ENCODE measurements at places on chromosomes 7 and 10. TPM values are rescaled to one million over a fixed set of nuclear protein-coding genes. Genes with fewer than 3 reads are reported as not detected.

Gene SPDYE2B
- not detected for total RNA-seq

Gene TNRC18
- total RNA-seq, result 53.6 TPM

Gene AMPH
- total RNA-seq, result 1.5 TPM

Gene PPP1R17
- total RNA-seq, result not detected

Gene MCMBP
- total RNA-seq, result 28.9 TPM

Gene FKBP6
- not detected for total RNA-seq

Gene HKDC1
- not detected for total RNA-seq

Gene ACTL6B
- not detected for total RNA-seq

Gene TLX1
- not detected for total RNA-seq

Gene SRRM3
- total RNA-seq, result 2.7 TPM

Gene CALY
- total RNA-seq, result not detected

Gene TRIP6
- total RNA-seq, result 103 TPM

Gene LANCL2
- 8.3 TPM for total RNA-seq

Gene FOXI2
- not detected for total RNA-seq

Gene GRID1
- total RNA-seq, result 0.34 TPM

Gene CDC14C
- not detected for total RNA-seq

Gene DENND2A
- 15.3 TPM for total RNA-seq

Gene SLC37A3
- 33.5 TPM for total RNA-seq

Gene TDRD1
- total RNA-seq, result 0.23 TPM

Gene CTAGE6
- total RNA-seq, result not detected

Gene MAGI2
- total RNA-seq, result 6.3 TPM

Gene LDB3
- 0.23 TPM for total RNA-seq

Gene ADIRF
- 1.1 TPM for total RNA-seq

Gene BAIAP2L1
- 1.3 TPM for total RNA-seq

Gene GBX1
- not detected for total RNA-seq

Gene FFAR4
- not detected for total RNA-seq

Gene CFAP70
- total RNA-seq, result 0.23 TPM

Gene TCAF1
- 67.3 TPM for total RNA-seq

Gene WNT8B
- total RNA-seq, result not detected

Gene ADAM22
- total RNA-seq, result 0.12 TPM

Gene PRSS58
- total RNA-seq, result not detected
